AG04450 (cell line): ENCODE measurements at places on chromosomes 5 and 9. TPM values are rescaled to one million over a fixed set of nuclear protein-coding genes. Genes with fewer than 3 reads are reported as not detected.

Gene CDH9
- polyA plus RNA-seq: not detected in 2 replicates

Gene IL3
- not detected in 2 replicates for polyA plus RNA-seq

Gene NKD2
- not detected in 2 replicates for polyA plus RNA-seq

Gene KIF24
- polyA plus RNA-seq: 0.62 and 0.77 TPM in 2 replicates

Gene CNTLN
- 7.1 and 11.7 TPM in 2 replicates for polyA plus RNA-seq

Gene COL15A1
- polyA plus RNA-seq: 3.0 and 3.2 TPM in 2 replicates

Gene LCN15
- polyA plus RNA-seq: not detected in 2 replicates

Gene CNTFR
- polyA plus RNA-seq: not detected in 2 replicates

Gene REEP2
- 24.7 and 36.9 TPM in 2 replicates for polyA plus RNA-seq

Gene C9orf72
- 3.4 and 4.6 TPM in 2 replicates for polyA plus RNA-seq

Gene PHYHD1
- 9.3 and 11.6 TPM in 2 replicates for polyA plus RNA-seq

Gene QRFP
- not detected in 2 replicates for polyA plus RNA-seq

Gene DIRAS2
- polyA plus RNA-seq: 0.04 TPM in 1 of 2 replicates, not detected in the other

Gene GHR
- 0.48 and 0.63 TPM in 2 replicates for polyA plus RNA-seq

Gene LSM11
- 1.8 and 2.5 TPM in 2 replicates for polyA plus RNA-seq

Gene WDR38
- not detected in 2 replicates for polyA plus RNA-seq

Gene MSX2
- 7.2 and 9.5 TPM in 2 replicates for polyA plus RNA-seq

Gene ZBTB34
- 8.0 and 9.4 TPM in 2 replicates for polyA plus RNA-seq

Gene LOX
- polyA plus RNA-seq: 228 and 239 TPM in 2 replicates

Gene OBP2B
- not detected in 2 replicates for polyA plus RNA-seq

Gene TMC1
- 0.11 TPM in 1 of 2 replicates, not detected in the other for polyA plus RNA-seq

Gene MSANTD3
- polyA plus RNA-seq: 53.6 and 63.1 TPM in 2 replicates

Gene ELAVL2
- polyA plus RNA-seq: 0.04 and 0.05 TPM in 2 replicates

Gene PTGDS
- 7.8 and 9.6 TPM in 2 replicates for polyA plus RNA-seq

Gene CARD9
- polyA plus RNA-seq: 0.63 and 0.93 TPM in 2 replicates

Gene SPINK13
- polyA plus RNA-seq: not detected in 2 replicates

Gene SLC1A1
- polyA plus RNA-seq: 0.45 and 0.55 TPM in 2 replicates

Gene AK6
- polyA plus RNA-seq: 57.4 and 92.4 TPM in 2 replicates

Gene PTBP3
- polyA plus RNA-seq: 28.7 and 34.8 TPM in 2 replicates

Gene TMEM232
- polyA plus RNA-seq: 0.50 and 0.95 TPM in 2 replicates

Gene PLPP7
- 0.57 and 0.76 TPM in 2 replicates for polyA plus RNA-seq

Gene TMEM215
- not detected in 2 replicates for polyA plus RNA-seq

Gene PCDHGC3
- 47.4 and 61.1 TPM in 2 replicates for polyA plus RNA-seq

Gene FASTKD3
- 9.2 and 12.8 TPM in 2 replicates for polyA plus RNA-seq

Gene PCA3
- not detected in 2 replicates for polyA plus RNA-seq

Gene NMUR2
- not detected in 2 replicates for polyA plus RNA-seq

Gene GMCL2
- not detected in 2 replicates for polyA plus RNA-seq

Gene TAF11L5
- not detected in 2 replicates for polyA plus RNA-seq

Gene PTPN3
- 1.4 and 1.7 TPM in 2 replicates for polyA plus RNA-seq

Gene HACD4
- polyA plus RNA-seq: 8.5 and 12.1 TPM in 2 replicates

Gene NTMT1
- polyA plus RNA-seq: 49.3 and 50.4 TPM in 2 replicates

Gene CCDC107
- 11.8 TPM in 2 replicates for polyA plus RNA-seq

Gene CCDC192
- polyA plus RNA-seq: not detected in 2 replicates

Gene OLFML2A
- 22.3 and 34.4 TPM in 2 replicates for polyA plus RNA-seq

Gene RABEPK
- polyA plus RNA-seq: 45.5 and 45.8 TPM in 2 replicates

Gene ACOT12
- polyA plus RNA-seq: 0.56 and 0.58 TPM in 2 replicates

Gene SHROOM1
- 4.5 and 6.0 TPM in 2 replicates for polyA plus RNA-seq

Gene PCDHA8
- 0.01 TPM in 1 of 2 replicates, not detected in the other for polyA plus RNA-seq

Gene EIF4E1B
- not detected in 2 replicates for polyA plus RNA-seq

Gene C9orf78
- 51.4 and 66.8 TPM in 2 replicates for polyA plus RNA-seq

Gene PDLIM4
- polyA plus RNA-seq: 43.4 and 64.2 TPM in 2 replicates

Gene OR1N2
- polyA plus RNA-seq: not detected in 2 replicates

Gene ORM2
- polyA plus RNA-seq: not detected in 2 replicates
